ENCODE measurements at places on chromosomes 5 and 9. TPM values are rescaled to one million over a fixed set of nuclear protein-coding genes. Genes with fewer than 3 reads are reported as not detected.
A peak's percentile ranks its signal among the peaks of the same experiment; 100 is the strongest.

ANKRD20A1 gene
- not detected for total RNA-seq

TAF11L3 gene
- total RNA-seq = not detected

SV2C gene
- total RNA-seq = not detected

LCN1 gene
- total RNA-seq = not detected

CDX1 gene
- not detected for total RNA-seq

GFRA3 gene
- not detected for total RNA-seq

FLT4 gene
- not detected for total RNA-seq

PNPLA7 gene
- total RNA-seq = 1.1 TPM

OR1N1 gene
- not detected for total RNA-seq

PCDHA1 gene
- total RNA-seq = 0.12 TPM

ANKRD31 gene
- total RNA-seq = 0.05 TPM

- no peak for DNase-seq
Observed at GRCh38 chr9:134988706-134989105, 71.0 kb upstream of the FCN1 start.

GRCh38 chr5:7667216-7667767 is 183.6 kb downstream of the CFAP90 start:
- no peak for DNase-seq

DNA sequence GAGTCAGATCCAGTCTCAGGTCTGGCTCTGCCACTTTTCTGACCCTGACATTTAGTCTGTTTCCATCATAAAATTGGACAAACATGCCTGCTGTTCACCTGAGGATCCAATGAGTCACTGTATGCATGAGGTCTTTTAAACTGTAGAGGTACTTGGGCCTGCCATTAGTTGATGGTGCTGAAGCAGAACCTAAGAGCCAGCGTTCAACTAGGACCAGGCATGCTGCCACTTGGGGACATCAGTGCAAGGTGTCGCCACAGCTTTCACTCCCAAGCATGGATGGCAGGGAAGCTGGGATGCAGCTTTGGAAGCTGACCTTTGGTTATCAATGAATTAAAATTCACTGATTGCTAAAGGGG is 37.1 kb downstream of the NEUROG1 start:
- DNase-seq = no peak

DNA sequence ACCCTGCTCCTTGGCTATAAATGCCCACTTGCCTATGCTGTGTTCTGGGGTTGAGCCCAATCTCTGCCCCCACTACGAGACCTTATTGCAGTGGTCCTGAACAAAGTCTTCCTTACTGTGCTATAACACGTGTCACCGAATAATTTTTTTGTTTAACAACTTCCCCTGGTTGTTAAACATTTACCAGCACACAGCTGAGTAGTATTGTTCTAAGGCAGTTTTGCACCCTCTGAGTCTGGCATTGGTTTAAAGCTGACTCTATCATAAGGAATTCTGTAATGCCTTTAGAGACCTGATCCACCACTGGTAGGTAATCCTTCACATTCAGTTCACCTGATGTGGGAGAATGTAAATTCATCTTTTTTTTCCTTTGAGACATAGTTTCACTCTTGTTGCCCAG is 25.6 kb upstream of the ANKRD31 start:
- DNase-seq = no peak

DNA sequence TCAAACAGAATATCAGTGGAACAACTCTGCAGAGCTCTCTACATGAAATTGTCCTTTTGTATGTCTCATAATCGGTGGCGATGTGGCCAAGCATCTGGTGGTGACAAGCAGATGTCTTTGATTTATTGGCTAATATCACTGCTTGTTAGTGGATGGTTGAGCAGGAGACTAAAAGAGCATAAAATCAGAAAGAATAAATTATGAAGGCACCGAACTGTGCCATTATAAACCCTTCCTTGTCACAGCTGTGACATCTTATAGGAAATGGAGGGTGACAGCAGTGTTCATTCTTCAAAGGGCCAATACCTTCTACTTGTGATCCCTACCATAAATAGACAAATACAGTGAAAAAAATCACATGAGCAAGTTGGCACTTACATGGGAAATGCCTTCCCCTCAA is 1404.3 kb downstream of the MAT2B start:
- no peak for DNase-seq

GRCh38 chr5:36686881-36687280 is 80.5 kb downstream of the SLC1A3 start:
- no peak for DNase-seq

DNA sequence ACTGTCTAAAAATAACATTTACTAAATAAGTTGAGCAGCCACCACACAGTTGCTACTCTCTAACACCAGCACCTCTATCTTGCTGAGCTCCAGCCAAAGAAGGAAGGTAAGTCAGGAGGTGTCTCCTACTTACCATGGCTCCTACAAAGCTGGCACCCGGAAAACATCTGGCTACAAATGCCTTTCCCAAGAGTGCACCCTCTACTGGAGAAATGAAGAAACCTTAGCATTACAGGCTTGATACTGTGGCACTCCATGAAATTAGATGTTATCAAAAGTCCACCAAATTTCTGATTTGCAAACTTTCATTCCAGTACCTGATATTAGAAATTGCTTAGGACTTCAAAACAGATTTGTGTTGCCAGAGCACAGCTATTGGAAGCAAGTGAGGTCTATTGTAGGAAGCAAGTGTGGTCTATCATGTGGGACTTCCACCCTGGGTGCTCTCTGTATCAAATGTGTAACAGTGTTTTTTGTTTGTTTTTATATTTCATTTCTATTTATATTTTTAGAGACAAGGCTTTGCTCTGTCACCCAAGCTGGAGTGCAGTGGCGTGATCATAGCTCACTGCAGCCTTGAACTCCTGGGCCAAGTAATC is 25.7 kb upstream of the RFK start:
- DNase-seq = peak; percentile 28

DNA sequence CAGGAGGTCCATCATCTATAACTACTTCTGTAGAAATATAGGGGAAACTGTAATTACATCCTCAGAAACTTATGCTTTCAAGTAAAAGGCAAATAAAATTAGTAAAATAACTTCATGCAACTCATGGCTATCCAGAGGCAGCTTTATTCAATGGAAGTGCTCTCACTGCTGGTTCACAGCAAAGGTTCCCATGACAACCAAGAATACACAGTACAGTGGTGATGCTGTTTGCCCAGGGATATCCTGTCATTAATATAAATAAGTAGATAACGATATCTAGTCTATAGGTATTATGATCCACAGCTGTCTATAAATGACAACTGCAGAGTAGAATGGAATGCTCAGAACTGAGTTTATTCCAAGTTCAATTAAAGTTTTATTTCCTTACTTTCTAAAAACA is 390.3 kb downstream of the PDE4D start:
- DNase-seq = no peak

- DNase-seq = no peak
Observed at GRCh38 chr5:171798418-171798817, 12.8 kb downstream of the SMIM23 start.

- peak; percentile 76 for DNase-seq
Observed at GRCh38 chr9:110156902-110157301, 51.1 kb downstream of the C9orf152 start.

GRCh38 chr9:127812011-127812410 is 9.3 kb downstream of the FPGS start:
- no peak for DNase-seq

- peak; percentile 78 for DNase-seq
Observed at GRCh38 chr5:41869724-41870626, at the start of gene OXCT1. Gene OXCT1 (minus strand): TSS chr5:41870425. CDS start chr5:41870358, 67 bp downstream.

DNA sequence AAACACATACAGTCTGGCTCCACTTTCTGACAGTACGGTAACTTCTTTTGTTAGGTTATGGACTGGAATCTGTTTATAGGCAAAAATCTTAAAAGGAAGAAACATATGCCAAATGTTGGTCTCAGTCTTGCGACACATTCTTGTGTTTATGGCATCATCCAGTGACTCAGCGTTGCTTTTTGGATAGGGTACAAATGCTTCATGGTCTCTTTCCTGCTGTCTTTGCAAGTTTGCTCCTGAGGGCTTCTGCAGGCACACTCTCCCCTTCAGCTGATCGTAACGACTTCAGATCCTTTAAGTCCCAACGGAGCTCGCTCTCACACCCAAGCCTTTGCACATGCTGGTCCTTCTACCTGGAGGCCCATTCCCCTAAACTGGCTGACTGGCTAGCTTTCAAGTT is 23.6 kb upstream of the TNFSF8 start:
- DNase-seq = peak; percentile 70

DNA sequence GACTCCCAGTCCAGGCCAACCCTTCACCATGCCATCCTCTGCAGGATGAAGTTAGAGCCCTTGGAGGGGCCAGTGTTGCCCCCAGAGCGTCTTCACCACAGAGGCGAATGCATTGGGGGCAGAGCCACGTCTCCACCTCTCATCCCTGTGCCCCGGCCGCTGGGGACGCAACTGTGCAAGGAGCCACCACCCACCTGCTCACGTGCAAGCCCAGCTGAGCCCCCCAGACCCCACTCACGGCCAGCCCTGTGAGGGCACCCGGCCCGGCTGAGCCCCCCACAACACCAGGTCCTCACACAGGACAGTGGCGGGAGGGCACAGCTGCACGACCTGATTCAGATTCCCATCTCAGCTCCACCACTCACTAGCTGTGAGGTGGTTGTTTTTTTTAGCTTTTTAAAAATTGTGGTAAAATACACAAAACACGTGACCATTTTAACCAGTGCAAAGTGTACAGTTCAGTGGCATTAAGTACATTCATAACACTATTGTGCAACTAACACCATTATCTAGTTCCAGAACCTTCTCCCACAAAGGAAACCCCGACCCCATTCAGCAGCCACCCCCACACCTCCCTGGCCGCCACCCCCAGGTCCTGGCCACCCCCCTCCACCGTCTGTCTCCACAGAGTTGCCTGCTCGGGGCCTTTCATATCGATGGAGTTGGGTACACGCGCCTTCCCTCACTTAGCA is 33.5 kb upstream of the UBAC1 start:
- DNase-seq = no peak

- no peak for DNase-seq
Observed at GRCh38 chr5:145689235-145689634, 145.9 kb downstream of the PRELID2 start.

DNA sequence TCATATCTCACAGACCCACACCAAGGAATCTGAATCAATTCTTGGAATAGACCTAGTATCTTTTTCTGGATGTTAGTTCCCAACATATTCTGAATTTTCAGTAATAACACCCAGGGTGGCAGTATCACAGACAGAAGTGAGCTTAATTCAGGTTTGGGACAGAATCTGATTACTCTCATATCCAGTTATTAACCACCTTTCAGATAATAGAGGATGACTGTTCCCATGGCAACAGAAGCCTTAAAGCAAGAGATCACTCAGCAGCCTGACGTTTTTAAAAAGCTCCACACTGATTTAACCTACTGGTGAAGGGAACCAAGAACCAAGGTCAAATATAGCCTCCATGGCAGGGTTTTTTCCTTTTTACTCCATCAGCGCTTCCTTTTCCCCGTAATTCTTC is 68.4 kb downstream of the ACTBL2 start:
- DNase-seq = no peak

DNA sequence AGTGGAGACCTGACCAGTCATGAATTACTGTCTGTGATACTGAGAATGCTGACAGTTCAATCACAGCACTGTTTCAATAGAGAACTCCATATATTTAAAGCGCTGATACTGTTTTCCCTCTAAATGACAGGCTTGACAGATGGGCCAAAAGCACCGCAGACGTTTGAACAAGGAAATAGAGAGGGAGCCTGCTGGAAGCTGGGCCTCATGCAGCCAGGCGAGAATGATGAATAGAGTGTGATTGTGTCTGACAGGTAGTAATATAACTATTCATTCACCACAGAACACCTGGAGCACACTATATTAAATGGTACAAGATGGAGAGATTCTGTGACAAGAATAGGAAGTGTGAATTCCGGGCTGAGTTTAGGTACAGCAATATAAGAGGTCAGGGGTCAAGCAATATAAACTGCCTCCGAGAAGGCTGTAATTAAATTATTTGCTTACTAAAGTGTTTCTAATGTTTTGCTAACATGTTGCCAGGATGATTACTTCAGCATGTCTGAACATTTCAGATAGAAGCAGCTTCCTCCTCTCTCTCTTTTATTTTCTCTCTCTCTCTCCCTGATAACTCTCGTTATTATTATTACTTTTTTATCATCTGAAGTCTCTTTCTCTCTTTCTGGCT is 297.7 kb downstream of the CSNK1G3 start:
- DNase-seq = no peak

DNA sequence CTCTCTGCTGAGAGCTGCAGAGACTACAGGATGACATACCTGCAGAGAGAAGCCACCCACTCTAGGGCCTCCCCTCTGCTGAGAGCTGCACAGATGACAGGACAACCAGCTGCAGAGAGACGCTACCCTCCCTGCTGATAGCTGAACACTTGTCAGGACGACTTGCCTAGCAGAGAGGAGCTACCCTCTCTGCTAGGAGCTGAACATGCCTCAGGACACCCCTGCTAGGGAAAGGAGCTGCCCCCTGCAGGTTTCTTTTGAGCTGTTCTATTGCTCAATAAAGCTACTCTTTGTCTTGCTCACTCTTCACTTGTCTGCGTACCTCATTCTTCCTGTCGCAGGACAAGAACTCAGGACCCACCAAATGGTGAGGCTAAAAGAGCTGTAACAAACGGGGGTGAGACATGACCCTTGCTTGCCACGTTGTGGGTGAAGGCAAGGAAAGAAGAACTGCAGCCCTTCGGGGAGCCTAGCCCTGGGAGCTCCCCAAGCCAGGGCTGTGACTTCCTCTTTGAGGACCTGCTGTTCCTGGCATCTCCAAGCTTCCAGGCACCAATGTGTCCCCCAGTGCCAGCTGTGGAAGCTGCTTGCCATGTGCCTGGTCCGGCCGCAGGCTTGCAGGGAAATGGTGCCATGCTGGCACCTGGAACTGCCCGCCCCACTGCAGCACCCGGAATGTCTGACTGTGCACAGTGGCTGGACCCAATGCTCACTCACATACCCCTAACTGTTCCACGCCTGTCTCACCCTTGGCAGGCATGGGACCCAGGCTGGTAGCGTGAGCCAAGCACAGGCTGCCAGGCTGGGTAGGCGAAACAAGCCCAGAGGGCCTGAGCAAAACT is 5.1 kb upstream of the TESK1 start:
- no peak for DNase-seq

GRCh38 chr9:13430368-13431221 is 151.1 kb upstream of the MPDZ start:
- DNase-seq = no peak

Data from HFFc6 (cell line).